ENCODE measurements at places on chromosomes 1 and 21. TPM values are rescaled to one million over a fixed set of nuclear protein-coding genes. Genes with fewer than 3 reads are reported as not detected.

Gene RNF186
- total RNA-seq, result not detected

Gene RPRD2
- total RNA-seq, result 23.0 TPM

GRCh38 chr1:245599371-245600174 lies 444.8 kb downstream of the KIF26B start:
- ATAC-seq, result no peak

DNA sequence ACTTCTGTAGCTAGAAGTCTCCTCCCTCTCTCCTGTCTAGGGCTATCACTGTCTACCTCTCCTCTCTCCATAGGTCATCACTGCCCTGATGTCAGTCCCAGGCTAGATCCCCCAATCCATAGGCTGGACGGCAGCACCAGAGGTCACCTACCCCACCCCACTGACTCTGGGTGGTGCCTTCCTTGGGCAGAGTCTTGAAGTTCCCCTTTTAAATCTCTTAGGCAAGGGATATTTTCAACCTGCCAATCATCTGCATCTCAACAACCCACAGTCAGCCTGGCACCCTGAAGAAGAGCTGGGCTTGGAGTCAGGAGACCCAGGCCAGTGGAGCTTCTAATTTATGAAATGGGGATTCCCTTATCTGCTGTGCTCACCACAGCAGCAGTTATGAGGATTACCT lies 13.2 kb downstream of the MYBPH start:
- no peak for ATAC-seq

Gene CSF3R
- 0.90 TPM for total RNA-seq

GRCh38 chr1:5475572-5475971 lies 516.7 kb downstream of the NPHP4 start:
- ATAC-seq, result no peak

GRCh38 chr21:44899768-44900558 lies 20.7 kb downstream of the ITGB2 start:
- no peak for ATAC-seq

- ATAC-seq, result no peak
These were observed 431.0 kb upstream of the BRINP3 start for GRCh38 chr1:190908691-190909090.

GRCh38 chr1:42109600-42109999 lies 43.6 kb upstream of the GUCA2B start:
- ATAC-seq, result no peak

GRCh38 chr1:17075470-17076255 lies 21.8 kb upstream of the SDHB start:
- ATAC-seq, result peak; percentile 46

- ATAC-seq, result no peak
These were observed 30.2 kb downstream of the AMY1C start for GRCh38 chr1:103779932-103780331.

Gene CSRP1
- 25.0 TPM for total RNA-seq

- peak; percentile 34 for ATAC-seq
These were observed 948 bp downstream of the PRUNE1 start for GRCh38 chr1:151009206-151009587.

GRCh38 chr1:240115831-240116230 lies 24.1 kb downstream of the FMN2 start:
- ATAC-seq, result no peak

DNA sequence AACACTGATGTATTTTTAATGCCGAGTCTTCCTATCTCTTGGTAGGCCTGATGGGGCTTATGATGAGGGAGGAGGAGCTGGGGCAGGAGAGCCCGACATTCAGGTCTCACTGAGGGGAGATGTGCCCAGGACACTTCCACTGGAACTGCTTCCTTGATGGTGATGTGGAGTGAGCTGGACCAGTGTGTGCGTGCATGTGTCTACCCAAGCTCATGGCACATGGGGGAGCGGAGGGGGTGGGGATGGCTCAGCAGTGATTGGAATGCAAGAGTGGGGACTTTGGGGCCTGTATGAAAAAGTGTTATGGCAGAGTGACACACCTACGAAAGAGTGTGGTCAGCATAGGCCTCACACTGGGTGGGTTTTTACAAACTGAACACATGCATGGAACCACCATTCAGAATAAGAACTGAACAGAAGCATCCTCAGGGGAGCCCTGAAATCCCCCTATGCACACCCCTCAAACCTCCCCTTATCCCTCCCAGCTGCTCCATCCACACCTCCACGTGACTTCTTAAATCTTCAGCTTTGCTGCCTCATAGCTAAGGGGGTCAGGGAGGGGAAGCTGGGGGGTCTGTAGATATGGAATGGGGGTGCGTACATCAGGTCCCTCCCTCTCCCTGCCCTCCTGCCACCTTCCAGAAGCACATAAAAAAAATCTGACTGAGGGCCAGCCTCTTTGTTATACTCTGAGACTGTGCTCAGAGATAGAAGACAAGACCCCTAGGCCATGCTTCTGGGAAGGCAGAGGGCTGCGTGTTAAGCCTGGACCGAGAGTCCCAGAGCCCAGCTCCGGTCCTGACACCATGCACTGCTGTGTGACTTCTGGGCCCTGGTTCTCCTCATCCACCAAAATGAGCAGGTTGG lies 11.6 kb downstream of the IL6R start:
- ATAC-seq, result no peak

DNA sequence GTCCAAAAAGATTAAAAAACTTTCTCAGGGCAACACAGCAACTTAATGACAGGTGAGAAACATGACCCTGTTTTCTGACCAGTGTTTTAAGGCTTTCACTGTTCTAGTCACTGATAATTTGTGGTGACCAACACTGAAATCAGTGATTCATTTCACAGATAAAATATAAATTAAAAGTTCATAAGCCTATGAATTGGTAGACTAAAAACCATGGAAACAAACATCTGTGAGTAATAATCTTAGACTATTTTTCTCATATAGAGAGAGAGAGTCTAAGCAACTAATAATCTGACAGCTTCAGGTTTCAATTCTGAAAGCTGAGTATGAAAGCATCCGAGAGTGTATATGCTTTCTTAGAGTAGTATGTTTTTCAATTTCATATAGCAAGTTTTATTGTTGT lies 536.9 kb downstream of the ADGRL2 start:
- no peak for ATAC-seq

Gene NID1
- total RNA-seq, result 0.05 TPM

DNA sequence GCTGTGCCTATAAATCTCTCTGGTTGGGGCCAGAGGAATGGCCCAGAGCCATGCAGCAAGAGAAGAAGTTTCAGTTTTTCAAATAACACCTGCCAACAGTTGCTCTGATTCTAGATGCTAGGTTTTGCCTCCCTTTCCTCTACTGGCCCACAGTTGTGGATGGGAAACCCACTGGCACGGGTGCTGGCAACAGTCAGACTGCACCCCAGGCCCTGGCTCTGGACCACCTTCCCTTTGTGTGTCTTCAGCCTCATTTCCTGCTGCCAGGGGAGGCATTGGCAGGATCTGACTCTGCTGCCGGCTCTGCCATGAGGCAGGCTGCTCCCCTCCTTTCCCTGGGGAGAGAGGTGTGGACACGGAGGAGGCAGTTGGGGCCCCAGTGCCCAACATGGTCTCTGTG lies 142.0 kb downstream of the IGSF21 start:
- no peak for ATAC-seq

GRCh38 chr1:209653915-209654351 lies 1.7 kb upstream of the LAMB3 start:
- no peak for ATAC-seq

DNA sequence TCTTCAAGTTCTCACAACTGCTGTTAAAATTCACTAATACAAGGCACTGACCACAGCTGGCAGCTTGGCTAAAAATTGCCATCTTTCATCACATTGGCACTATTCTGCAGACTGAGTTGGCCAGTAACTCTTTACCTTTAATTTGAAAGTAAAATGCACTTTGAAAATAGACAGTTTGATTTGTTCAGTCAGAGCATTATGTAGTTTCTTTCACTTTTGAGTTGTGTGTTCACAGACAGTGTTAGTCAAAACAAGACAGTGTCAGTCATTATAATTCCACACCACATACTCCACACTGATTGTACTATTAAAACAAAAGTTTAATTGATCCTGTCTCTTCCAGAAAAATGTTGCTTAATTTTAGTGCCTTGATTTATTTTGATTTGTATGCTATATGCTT lies 160.7 kb downstream of the SDCCAG8 start:
- peak; percentile 95 for ATAC-seq

- no peak for ATAC-seq
These were observed 32.4 kb upstream of the MYSM1 start for GRCh38 chr1:58732087-58732775.

DNA sequence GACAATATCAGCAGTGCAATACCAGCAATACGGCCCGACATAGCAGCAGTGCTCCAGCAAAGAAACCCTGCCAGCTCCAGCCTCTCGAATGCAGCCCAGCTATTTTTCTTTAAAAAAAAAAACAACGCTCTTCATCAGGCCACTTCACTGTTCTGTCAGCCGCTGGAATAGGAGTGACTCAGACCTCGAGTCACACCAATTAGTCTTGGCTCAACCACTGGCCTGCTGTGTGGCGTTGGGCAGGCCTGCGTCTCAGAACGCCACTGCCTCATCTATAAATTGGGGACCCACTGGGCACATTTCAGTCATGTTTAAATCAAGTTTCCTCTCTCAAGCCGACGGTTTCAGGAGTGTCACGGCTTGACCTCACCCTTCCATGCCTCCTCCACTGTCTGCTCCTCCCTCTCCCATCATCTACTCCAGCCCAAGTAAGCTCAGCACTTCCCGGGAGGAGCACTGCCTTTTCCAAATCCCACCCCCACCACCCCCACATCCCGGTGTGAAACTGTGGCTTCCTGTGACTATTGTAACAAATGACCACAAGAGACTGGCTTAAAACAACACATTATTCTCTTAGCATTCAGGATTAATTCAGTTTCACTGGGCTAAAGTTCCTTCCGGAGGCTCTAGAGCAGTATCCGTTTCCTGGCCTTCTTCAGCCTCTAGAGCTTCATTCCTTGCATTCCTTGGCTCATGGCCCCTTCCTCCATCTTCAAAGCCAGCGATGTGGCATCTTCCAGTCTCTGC lies 71.9 kb upstream of the EFHD2 start:
- ATAC-seq, result no peak

Gene FCRLB
- not detected for total RNA-seq

Gene NBPF4
- not detected for total RNA-seq

DNA sequence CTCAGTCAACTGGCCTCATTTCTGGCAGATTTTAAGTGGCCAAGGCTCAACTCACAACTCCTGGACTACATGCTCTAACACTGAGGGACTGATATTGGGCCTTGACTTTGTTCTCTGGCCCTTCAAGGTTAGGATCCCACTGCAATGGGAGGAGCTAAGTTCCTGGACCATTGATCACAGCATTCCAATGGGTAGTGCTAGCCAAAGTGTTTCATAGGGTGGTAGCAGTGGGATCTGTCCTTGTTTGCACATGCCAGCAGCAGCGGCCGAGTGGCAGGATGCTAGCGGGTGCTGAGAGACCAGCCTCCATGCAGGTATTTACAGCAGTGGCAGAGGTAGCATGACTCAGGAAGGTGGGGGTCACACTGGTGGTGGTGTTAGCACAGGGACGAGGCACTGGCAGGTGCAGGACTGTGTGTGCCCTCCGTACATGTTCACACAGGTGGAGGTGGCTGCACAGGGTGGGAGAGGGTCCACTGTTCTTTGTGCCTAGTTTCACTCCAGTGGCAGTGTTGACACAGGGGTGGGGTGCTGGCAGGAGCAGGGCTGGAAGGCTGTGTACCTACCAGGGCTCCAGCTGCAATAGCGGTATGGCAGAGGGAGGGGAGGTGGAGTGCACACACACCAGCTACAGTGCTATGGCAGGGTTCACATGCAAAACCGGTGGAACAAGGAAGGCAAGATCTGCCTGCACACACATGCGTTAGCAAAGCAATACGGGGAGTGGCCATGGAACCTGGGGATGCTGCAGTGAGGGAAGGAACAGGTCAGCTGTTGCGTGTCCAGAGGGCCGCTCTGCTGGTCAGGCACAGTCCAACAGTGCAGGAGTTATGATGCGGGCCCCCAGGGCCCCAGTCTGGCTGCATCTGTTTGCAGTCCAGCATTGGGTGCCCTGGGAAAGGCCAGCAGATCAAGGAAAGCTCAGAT lies 51.7 kb downstream of the COL24A1 start:
- ATAC-seq, result no peak

Gene CLEC20A
- total RNA-seq, result not detected

DNA sequence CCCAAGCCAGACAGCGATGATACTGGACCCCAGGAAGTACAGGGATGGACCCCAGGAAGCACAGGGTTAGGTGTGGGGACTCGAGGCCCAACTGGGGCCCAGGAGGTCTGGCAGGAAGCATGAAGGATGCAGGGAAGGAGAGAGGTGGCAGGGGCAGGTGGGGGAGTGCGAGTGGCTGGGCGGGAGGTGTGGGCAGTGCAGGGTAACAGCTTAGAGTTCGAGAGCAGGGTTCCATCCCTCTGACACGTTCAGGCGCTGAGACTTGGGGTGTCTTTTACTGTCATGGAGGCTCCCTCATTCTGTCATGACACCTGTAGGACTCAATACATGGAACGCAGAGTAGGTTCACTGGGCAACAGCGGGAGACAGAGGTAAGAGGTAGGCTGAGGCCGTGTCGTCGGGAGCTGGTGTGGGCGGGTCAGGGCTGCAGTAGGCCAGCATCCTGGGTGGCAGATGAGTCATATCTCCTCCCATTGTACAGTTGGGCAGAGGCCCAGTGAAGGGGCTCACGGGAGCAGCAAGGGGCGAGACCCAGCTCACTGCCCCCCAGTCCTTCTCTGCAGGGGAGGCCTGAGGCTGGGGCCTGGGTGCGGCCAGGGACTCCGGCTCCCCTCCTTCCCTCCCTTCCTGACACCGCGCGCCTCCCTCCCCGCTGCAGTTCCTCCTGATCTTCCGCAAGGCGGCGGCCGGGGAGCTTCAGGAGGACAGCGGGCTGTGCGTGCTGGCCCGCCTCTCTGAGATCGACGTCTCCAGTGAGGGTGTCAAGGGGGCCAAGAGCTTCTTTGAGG lies 11.6 kb upstream of the CTRC start:
- ATAC-seq, result no peak
